Activated naive CD8-positive, alpha-beta T cell treated with anti-CD3 and anti-CD28 coated beads, Interleukin-2, amount 50 U/mL, for 16 hours (primary cell): ENCODE measurements at places on chromosomes 12 and 14.

- DNase-seq: peak; percentile 19
Observed at GRCh38 chr14:64879635-64880220, at the start of gene SPTB. Gene SPTB (minus strand): TSS chr14:64879907. CDS start chr14:64823094, 56,813 bp downstream.

GRCh38 chr14:105093431-105094192 lies 28.4 kb upstream of the GPR132 start:
- peak; percentile 41 for DNase-seq

DNA sequence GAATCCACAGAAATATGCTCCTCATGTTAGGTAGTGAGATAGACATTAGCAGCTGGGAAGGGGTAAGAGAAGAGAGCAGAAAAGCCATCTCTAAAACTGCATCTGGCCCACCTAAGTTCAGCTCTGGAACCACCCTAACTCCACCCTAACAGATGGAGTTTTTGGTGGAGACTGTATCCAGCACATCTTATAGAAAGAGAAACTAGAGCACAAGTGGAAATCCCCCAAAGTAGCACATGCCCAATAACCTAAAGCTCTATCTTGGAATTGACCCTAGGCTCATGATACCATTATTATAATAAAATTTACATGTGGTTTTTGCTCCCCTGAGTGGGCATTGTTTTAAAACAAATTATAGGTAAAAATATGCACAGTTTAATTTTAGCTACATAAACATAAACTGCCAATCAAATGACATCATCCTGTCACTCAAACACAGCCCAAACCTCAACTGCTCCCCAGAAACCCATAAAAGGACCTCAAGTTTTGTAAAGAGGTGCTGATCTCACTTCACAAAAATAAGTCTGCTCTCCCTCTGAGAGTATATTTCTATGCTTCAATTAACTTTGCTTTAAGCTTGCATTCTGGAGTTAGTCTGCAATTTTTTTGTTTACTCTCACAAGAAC lies 206.4 kb downstream of the PIK3C2G start:
- no peak for DNase-seq

DNA sequence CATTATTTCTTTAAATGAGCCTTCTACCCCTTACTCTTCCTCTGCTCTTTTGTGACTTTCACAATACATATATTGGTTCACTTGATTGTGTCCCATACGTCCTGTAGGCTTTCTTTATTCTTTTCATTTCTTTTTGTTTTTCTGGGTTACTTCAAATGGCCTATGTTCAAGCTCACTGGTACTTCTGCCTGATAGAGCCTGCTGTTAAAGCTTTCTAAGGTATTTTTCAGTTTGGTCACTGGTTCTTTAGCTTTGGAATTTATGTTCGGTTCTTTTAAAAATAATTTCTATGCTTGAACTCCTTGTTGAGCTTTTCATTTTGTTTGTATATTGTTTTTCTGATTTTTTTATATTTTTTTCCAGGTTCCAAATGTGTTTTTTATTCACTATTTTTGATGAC lies 81.9 kb downstream of the E2F7 start:
- DNase-seq: no peak

- no peak for DNase-seq
Observed at GRCh38 chr14:81153187-81153586, 67.6 kb downstream of the GTF2A1 start.

DNA sequence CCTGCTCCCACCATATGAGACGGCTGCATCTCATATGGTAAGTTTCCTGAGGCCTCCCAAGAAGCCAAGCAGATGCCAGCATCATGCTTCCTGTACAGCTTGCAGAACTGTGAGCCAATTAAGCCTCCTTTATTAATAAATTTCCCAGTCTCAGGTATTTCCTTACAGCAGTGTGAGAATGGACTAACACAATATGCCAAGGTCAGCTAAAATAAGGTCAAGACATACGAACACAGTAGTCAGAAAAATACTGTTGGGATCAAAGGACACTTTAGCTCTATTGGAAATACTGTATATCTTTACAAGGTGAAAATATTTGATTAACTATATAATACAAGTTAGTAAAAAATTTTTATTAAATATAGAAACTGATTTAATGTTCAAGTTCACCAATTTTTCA lies 28.8 kb downstream of the SEL1L start:
- DNase-seq: no peak

DNA sequence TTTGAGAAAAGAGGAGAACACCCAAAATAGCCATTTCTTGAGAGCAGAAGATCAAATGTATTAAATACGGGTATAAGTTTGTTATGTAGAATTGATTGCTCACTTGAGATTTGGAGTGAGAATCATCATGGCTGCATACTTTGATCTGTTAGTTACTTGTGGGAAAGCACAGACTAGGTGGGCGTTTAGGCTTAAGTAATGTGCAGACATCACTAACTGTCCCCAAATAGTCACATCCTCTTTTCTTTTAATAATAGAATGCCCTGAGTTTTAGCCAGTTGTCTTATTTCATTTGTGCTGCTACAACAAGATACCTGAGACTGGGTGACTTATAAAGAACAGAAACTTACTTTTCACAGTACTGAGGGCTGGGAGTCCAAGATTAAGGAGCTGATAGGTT lies 14.3 kb upstream of the GTF2A1 start:
- DNase-seq: no peak

GRCh38 chr14:92495027-92495426 lies 18.6 kb upstream of the RIN3 start:
- no peak for DNase-seq

- no peak for DNase-seq
Observed at GRCh38 chr12:68406134-68406576, 74.0 kb upstream of the MDM1 start.

DNA sequence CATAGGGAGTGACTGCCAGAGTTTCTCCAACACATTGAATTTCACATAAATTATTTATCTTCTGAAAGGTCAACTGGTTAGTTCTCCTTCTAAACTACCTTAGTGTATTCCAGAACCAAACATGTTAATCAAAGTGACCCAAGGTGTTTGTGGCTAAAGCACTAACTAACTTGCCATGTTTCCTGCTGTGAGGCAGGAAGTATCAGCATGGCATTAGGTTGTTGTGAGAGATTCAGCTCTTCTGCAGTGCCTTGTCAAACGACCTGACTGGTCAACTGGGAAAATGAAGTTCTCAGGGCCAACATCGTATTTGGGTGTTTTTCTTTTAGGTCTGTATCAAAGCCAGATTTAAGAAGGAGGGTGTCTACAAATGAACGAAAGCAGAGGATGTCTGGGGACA lies 448.1 kb downstream of the APAF1 start:
- DNase-seq: no peak

- no peak for DNase-seq
Observed at GRCh38 chr12:89664441-89664840, 44.2 kb downstream of the ATP2B1 start.

- no peak for DNase-seq
Observed at GRCh38 chr12:43008953-43009845, 419.7 kb upstream of the PRICKLE1 start.

DNA sequence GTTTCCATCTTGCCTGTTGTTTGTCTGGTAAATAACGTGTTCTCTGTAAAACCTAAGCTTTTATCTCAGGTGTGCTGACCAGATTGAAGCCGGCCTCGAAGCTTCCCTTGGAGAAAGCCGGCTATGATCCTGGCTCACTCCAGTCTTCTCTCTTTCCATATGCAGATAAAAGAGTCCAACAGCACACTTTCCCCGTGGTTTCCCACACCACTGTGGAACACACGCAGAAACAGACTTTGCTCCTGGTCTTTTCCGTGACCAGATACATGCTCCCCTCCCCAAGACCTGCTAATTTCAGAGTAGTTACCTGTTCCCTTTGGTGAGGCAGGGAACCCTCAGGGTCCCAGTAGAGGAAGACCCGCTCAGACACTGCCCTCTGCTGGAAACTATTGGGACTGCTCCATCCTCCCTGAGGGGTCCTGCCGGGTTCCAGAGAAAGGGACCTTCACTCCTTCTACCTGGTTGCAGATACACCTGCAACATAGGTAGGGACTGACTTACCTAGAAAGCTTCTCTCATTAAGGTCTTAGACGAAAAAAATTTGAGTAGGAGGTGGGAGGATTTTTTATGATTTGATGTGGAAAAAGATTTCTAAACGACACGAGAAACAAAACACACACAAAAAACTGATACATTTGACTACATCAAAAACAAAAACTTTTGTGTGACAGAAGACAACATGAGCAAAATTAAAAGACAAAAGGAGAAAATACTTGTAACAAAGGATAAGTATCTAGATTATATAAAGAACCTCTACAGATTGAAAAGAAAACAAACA lies 415.4 kb upstream of the CCDC196 start:
- peak; percentile 58 for DNase-seq

DNA sequence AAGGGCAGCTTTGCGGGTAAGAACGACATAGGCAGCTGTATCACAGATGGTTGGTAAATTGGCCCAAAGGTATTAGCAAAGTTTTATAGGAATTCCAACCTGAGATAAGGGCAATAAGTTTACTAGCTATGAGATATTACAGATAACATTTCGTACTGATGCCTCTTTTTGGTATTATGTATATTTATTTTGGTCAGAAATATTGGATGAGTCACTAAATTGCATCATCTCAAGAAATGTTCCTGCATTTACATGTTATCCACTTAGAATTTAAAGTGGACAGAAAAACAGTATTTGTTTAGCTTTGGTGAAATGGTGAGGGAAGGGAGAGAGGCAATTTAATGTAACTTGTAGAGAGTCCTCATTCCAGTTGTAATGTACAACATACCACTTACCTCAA lies 65.1 kb upstream of the PZP start:
- DNase-seq: no peak

- no peak for DNase-seq
Observed at GRCh38 chr12:62817556-62818271, 117.2 kb downstream of the PPM1H start.

GRCh38 chr14:74242780-74243042 lies 3.5 kb downstream of the VSX2 start:
- no peak for DNase-seq

- DNase-seq: no peak
Observed at GRCh38 chr12:8612629-8613028, at the start of gene AICDA. Gene AICDA (minus strand): TSS chr12:8612859. CDS start chr12:8612767, 92 bp downstream.

GRCh38 chr12:16530268-16530850 lies 75.6 kb downstream of the LMO3 start:
- DNase-seq: no peak

DNA sequence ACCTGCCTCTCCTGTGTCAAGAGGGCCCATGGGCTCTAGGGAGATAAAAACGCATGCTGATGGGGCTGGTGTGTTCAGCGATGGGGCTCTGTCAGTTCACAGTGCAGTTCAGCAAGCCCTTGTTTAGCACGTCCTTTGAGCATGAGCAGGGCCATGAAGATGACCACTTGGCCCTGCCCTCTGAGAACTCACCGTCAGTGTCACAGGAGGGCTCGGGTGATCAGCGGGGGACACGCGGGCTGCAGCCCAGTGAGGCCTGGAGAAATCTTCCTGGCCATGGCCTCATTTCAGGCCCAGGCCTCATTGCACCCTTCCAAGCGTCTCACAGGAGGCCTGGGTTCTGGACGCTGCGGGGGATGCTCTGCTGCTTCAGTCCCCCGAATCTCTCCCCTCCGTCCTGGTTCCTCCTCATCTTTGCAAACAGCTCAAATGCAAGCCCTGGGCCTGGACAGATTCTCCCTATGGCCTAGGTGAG lies 181.6 kb downstream of the ADGRD1 start:
- no peak for DNase-seq
